CD14-positive monocyte (primary cell): ENCODE measurements at places on chromosomes 4 and X. TPM values are rescaled to one million over a fixed set of nuclear protein-coding genes. Genes with fewer than 3 reads are reported as not detected.

GRCh38 chr4:38106311-38106710, 146.1 kb downstream of the PTTG2 start:
- no peak overlapping the region for H3K27ac ChIP-seq
- H3K27me3 ChIP-seq: no peaks in the 10 kb centered on the region
- no peak for DNase-seq
- peaks cover 84% of the 10 kb centered on the region for H3K36me3 ChIP-seq

- no peaks in the 10 kb centered on the region for H3K4me1 ChIP-seq
- H3K4me3 ChIP-seq: no peak overlapping the region
- no peak overlapping the region for H3K27ac ChIP-seq
- no peaks in the 10 kb centered on the region for H3K36me3 ChIP-seq
- DNase-seq: no peak
Measured at GRCh38 chr4:138562544-138562991, 320.4 kb upstream of the SLC7A11 start.

DNA sequence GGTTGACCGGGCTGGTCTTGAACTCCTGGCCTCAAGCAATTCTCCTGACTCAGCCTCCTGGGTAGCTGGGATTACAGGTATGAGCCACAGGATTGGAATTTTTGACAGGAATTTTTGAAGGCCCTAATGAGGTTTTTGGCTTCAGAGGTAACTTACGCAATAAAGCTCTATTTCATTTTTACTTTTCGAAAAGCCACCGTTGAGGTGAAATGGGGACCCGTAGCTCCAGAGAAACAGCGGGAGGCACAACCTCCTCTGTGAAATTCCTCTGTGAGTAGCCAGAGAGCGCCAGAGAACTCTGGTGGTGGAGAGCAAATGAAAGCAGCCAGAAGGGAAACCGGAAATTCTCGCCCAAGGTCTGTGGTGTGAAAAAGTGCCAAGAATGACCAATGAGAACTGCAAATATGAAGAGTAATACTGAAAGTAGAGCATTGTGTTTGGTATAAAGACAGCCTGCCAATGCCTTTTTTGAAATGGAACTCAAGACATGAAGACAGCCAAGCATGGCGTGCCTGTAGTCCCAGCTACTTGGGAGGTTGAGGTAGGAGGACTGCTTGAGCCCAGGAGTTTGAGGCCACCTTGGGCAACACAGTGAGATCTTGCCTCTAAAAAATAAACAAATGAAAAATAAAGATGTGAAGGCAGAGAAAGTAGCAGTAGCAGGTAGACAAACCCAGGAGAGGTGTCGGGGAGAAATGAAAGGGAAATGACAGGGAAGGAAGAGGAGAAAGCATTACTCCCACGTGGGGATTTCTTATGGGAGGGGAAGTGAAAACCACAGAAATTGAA, 33.0 kb upstream of the TMEM131L start:
- H3K4me3 ChIP-seq: peak overlapping the region; percentile 82
- peak overlapping the region; percentile 80 for H3K27ac ChIP-seq
- H3K36me3 ChIP-seq: no peaks in the 10 kb centered on the region

The CLDN34 gene
- polyA plus RNA-seq: not detected

The GSX2 gene
- polyA plus RNA-seq: not detected in 2 replicates
